ENCODE measurements at places on chromosomes 13 and 19. TPM values are rescaled to one million over a fixed set of nuclear protein-coding genes. Genes with fewer than 3 reads are reported as not detected.
A peak's percentile ranks its signal among the peaks of the same experiment; 100 is the strongest.

DNA sequence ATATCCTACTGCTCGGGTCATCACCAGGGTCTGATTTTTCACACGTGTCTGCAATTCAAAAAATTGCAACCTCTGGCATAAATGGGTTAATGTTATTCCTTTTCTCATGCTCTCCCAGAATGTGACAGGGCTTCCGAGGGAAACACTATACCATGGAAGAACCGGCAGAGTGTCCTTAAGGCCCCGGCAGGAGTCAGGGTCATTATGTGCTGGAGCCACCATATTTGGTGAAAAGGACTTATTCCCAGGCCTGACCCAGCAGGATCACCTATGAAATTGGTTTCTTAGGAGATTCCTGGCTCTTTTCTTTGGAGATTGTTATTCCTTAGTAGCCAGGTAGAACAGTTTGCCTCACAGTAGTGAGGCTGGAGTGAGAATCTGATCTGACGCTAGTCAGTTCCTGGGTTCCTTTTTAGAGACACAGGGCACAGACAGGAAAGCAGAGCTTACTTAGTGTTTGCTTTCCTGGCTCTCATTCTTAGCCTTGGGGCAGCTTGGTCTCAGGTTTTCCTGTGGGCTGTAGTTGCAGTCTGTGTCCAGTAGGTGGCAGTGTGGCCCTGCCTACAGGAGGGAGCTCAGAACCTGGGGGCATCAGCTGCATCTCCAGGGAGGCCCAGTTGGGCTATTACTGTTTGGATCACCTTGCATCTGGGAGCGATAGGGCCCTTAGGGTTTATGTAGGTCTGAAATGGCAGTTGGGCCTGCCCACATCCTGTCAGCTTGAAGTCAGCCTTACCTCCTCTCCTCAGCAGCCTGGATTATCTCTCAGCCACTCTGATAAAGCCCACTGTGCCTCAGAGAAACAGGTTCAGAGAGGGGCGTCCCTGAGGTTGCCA is 12.4 kb downstream of the SNRNP70 start:
- H3K4me3 ChIP-seq = no peak overlapping the region
- H3K27ac ChIP-seq = no peak overlapping the region
- H3K27me3 ChIP-seq = no peaks in the 10 kb centered on the region
- peaks cover 75% of the 10 kb centered on the region for H3K36me3 ChIP-seq

- no peaks in the 10 kb centered on the region for H3K36me3 ChIP-seq
- no peaks in the 10 kb centered on the region for H3K4me1 ChIP-seq
- no peak for DNase-seq
- H3K4me3 ChIP-seq = no peak overlapping the region
Measured at GRCh38 chr19:30379841-30380610, 7.8 kb downstream of the ZNF536 start.

DNA sequence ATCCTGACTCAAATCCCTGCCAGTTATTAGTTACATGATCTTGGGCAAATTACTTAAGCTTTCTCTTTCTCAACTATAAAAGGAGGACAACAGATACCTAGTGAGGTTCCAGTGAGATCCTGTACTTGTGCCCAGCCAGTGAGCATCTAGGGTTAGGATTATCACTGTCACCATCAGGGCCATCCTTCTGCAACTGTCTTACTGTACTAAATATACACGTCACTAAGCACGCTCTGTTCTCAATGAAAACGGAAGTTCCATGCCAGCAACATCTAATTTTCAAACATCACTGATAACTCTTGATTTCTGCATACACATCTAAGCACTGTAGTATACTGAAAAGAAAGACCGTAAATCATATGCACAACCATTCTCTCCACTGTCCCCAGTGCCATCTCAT is 70.0 kb downstream of the FOXO1 start:
- peak overlapping the region; percentile 60 for H3K27ac ChIP-seq
- no peak for DNase-seq
- peaks cover 9% of the 10 kb centered on the region for H3K36me3 ChIP-seq
- no peaks in the 10 kb centered on the region for H3K27me3 ChIP-seq
- no peak overlapping the region for H3K4me3 ChIP-seq

GRCh38 chr13:26442541-26442940 is 114.9 kb upstream of the WASF3 start:
- no peak for DNase-seq
- no peaks in the 10 kb centered on the region for H3K36me3 ChIP-seq
- H3K4me1 ChIP-seq = no peaks in the 10 kb centered on the region

GRCh38 chr13:113929628-113930615 is 44.0 kb downstream of the C13orf46 start:
- no peaks in the 10 kb centered on the region for H3K36me3 ChIP-seq
- peaks cover 11% of the 10 kb centered on the region for H3K4me1 ChIP-seq
- H3K27me3 ChIP-seq = peaks cover 24% of the 10 kb centered on the region

DNA sequence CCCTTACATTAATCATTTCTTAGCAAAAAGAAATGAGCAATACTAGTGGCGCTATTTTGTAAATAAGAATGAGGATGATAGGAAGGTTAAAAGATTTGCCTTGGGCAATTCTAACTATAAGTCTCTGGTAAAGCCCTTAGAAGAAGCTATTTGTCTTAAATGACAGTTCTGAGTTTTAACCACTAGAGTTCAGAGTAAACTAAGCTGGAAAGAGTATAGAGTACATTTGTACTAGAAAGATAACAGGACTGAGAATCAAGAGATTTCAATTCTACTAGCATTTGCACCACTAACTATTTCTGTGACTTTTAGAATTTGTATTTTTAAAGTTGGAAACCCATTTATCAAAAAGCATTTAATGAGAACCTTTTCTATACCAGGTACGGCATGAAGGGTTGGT is 750.3 kb downstream of the OLFM4 start:
- no peak for DNase-seq
- H3K27ac ChIP-seq = no peak overlapping the region
- H3K4me1 ChIP-seq = no peaks in the 10 kb centered on the region
- no peaks in the 10 kb centered on the region for H3K27me3 ChIP-seq
- H3K36me3 ChIP-seq = no peaks in the 10 kb centered on the region

DNA sequence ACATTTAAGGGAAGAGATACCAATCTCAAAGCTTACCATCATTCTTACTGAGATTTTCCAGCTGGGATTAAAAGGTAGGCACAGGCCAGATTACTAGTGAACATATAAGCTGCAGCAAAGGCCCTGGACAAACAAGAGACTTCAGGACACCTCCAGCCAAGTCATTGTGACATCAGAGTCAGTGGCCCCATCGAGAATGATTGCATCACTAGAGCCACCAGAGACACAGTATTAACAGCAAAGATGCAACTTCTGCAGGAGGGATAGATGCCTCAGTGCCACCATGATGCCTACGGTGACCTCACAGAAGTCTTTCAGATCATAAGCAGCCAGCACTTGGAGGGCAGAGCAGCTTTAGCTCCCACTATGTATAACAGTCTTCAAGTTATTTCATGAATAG is 8.6 kb downstream of the RUBCNL start:
- peaks cover 12% of the 10 kb centered on the region for H3K27me3 ChIP-seq
- no peak overlapping the region for H3K4me3 ChIP-seq
- H3K27ac ChIP-seq = no peak overlapping the region
- DNase-seq = no peak

DNA sequence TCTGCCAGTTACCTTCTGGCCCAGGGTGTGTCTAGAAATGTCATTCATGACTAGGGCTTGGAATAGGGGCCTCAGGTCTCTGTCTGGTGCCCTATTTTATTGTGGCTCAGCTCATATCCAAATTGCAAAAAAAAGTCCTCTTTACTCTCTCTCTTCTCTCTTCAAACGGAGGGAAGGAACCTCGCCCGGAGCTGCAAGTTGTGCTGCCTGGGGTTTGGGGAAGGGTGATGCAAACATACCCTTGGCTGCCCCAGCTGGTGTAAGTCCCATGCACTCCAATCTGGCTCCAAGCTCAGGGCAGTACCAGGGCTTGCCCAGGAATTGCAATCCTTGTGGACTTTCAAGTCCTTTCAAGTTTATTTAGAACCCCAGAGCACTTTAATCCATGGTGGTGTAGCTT is 549.6 kb downstream of the PCDH17 start:
- H3K36me3 ChIP-seq = no peaks in the 10 kb centered on the region
- no peak for DNase-seq
- H3K27me3 ChIP-seq = no peaks in the 10 kb centered on the region
- H3K27ac ChIP-seq = no peak overlapping the region
- H3K4me3 ChIP-seq = no peak overlapping the region

GRCh38 chr13:111385183-111385857 is 64.9 kb downstream of the TEX29 start:
- no peak overlapping the region for H3K4me3 ChIP-seq
- H3K27ac ChIP-seq = no peak overlapping the region
- no peaks in the 10 kb centered on the region for H3K36me3 ChIP-seq
- peaks cover 24% of the 10 kb centered on the region for H3K4me1 ChIP-seq

DNA sequence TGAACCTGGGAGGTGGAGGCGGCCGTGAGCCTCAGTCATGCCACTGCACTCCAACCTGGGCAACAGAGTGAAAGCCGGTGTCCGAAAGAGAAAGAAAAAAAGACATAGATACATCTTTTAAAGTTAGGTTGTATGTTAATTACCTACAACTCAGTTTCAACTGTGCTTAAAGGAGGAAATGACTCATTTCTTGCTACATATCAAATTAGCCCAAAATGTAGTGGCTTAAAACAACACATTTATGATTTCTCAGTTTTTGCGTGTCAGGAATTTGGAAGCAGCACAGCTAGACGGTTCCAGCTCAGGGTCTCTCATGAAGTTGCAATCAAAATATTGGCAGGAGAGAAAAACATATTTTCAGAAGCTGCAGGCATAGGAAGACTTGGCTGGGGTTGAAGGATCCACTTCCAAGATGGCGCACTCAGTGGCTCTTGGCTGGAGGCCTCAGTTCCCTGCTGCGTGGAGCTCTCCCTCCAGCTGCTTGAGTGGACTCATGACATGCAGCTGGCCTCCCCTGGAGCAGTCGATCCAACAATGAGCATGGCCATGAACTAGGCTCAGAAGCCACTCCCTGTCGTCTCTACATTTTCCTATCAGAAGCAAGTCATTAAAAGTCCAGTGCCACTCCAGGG is 7.1 kb downstream of the LDLR start:
- H3K4me1 ChIP-seq = peaks cover 51% of the 10 kb centered on the region
- H3K36me3 ChIP-seq = peaks cover 83% of the 10 kb centered on the region
- peak overlapping the region; percentile 91 for H3K27ac ChIP-seq
- peak overlapping the region; percentile 69 for H3K4me3 ChIP-seq
- H3K27me3 ChIP-seq = no peaks in the 10 kb centered on the region
- peak; percentile 40 for DNase-seq

- no peaks in the 10 kb centered on the region for H3K4me1 ChIP-seq
- peaks cover 22% of the 10 kb centered on the region for H3K27me3 ChIP-seq
- no peak overlapping the region for H3K4me3 ChIP-seq
- DNase-seq = no peak
- no peak overlapping the region for H3K27ac ChIP-seq
- H3K36me3 ChIP-seq = no peaks in the 10 kb centered on the region
Measured at GRCh38 chr13:24861617-24862362, 97.8 kb downstream of the RNF17 start.

GRCh38 chr19:423691-424466 is 14.9 kb upstream of the C2CD4C start:
- H3K36me3 ChIP-seq = no peaks in the 10 kb centered on the region
- no peak overlapping the region for H3K27ac ChIP-seq
- DNase-seq = no peak

GRCh38 chr19:23957660-23958281 is 43.1 kb downstream of the ZNF726 start:
- no peak overlapping the region for H3K4me3 ChIP-seq

DNA sequence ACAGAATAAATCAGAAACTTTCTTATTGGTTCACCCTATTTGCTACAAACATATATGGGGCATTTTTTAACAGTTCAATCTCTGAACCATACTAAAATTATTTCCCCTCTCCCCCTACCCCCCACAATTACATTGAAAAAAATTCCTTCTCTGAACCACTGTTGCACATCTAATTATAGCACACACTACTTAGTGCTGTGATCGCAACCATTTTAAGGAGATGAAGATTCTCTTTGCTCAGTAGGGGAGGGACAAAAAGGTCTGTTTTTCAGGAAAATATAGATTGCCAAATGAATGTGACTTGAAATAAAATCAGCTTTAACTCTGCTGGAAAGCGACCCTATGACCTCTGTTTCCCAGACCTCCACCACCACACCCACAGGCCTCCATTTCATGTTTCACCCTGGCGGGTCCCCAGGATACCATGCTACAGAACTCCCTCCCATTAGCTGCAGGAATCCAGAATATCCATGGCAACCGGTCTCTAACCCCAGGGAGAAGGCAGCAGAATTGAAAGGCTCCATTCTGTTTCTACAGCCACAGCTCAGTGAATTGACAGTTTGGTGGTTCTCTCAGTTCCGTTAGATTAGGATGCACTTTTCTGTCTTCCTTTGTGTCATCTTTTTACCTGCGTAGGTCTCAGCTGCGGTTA is 286.3 kb downstream of the TBC1D4 start:
- H3K4me3 ChIP-seq = no peak overlapping the region
- no peak overlapping the region for H3K27ac ChIP-seq
- no peak for DNase-seq
- peaks cover 12% of the 10 kb centered on the region for H3K27me3 ChIP-seq

DNA sequence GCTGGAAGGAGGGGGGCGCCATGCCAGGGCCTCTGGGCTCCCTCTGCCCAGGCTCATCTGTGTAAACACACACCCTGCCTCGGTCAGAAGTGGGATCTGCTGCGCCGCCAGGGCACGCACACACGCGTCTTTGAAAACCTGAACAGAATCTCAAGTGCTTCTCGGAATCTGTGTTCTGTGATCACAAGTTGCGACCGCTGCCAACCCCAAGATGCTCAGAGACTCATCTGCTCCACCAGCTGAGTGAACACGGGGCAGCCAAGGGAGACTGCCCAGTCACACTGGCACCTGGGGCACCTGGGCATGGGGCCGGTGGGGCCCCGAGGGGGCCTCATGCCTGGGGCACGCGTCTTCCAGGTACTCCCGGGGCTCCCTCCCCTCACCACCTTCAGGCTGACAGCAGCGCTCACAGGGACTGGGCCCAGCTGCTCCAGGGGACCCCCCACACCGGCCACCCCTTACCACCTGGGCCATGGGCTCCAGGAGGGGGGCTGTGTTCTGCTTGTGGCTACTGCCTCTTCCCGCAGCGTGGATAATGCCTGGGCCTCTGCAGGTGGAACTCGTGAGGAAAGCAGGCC is 59.0 kb downstream of the KLF2 start:
- H3K36me3 ChIP-seq = peaks cover 55% of the 10 kb centered on the region
- DNase-seq = no peak
- H3K27me3 ChIP-seq = no peaks in the 10 kb centered on the region
- H3K27ac ChIP-seq = no peak overlapping the region
- no peak overlapping the region for H3K4me3 ChIP-seq

- H3K27ac ChIP-seq = no peak within 1 kb of the TSS
- peaks cover 30% of the 10 kb centered on the region for H3K27me3 ChIP-seq
- no peaks in the 10 kb centered on the region for H3K4me1 ChIP-seq
- DNase-seq = no peak
- peak within 1 kb of the TSS; percentile 45 for H3K4me3 ChIP-seq
Measured at GRCh38 chr19:7595466-7596133, at the start of gene CAMSAP3. Gene CAMSAP3 (plus strand): TSS chr19:7595863. CDS start chr19:7596003, 140 bp downstream.

The GGACT gene
- total RNA-seq = 7.7 TPM

The SCEL gene
- total RNA-seq = not detected
